H1 (cell line): ENCODE measurements at places on chromosomes 6 and 20. TPM values are rescaled to one million over a fixed set of nuclear protein-coding genes. Genes with fewer than 3 reads are reported as not detected.

DNA sequence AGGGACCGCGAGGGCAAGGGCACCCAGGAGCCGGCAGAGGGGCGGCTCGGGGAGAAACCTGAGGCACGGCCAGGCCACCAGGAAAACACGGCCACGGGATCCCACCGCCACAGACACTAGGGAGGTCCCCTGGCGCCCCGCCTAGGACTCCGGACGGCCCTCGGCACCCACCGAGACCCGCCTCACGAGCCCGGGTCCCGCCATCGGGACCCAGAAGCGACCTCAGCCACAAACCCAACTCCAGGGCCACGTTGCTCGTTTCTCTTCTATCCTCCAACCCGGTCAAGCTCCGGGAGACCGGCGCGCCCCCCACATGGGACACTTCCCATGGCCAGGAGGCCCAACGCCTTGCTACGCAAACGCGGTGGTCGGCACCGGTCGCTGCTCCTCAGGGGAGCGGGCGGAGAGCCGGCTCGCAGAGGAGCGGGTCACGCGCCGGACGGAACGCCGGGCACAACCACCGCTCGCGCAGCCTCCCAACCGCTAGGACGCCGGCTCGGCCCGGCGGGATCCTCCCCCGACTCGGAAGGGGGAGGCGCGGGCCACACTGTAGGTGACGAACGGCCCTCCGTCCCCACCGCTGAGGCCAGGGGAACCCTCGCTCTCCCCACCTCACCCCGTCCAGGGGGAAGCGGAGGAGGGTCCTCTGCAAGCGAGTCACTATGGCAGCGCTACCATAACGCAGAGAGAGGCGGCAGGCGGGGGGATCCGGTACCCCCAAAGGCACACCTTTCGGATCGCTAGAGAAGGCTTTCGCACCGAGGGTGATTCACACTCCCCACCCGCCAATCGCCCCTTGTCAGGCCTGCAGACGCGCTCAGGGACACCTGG is 1514.1 kb upstream of the DEFB115 start:
- H3K27me3 ChIP-seq = no peaks in the 10 kb centered on the region
- H3K4me3 ChIP-seq = no peak overlapping the region
- no peaks in the 10 kb centered on the region for H3K4me1 ChIP-seq
- no peak overlapping the region for H3K27ac ChIP-seq
- H3K36me3 ChIP-seq = no peaks in the 10 kb centered on the region

RUNX2 gene
- 1.1 and 1.2 TPM in 2 replicates for total RNA-seq

DNA sequence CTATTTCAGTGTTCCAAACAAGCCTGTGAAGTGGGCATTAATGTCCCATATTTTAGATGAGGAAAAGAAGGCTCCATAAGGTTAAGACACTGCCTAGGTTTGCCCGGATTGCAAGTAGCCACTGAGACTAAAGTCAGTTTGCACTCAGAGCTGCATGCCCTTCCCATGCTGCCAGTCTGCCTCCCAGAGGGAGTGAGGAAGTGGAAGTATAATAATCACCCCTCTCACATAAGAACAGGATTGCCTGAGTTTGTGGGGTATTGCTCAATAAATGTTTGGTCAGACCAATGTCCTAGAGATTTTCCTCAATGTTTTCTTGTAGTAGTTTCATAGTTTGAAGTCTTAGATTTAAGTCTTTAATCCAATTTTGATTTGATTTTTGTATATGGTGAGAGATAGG is 43.9 kb upstream of the CLIC5 start:
- no peaks in the 10 kb centered on the region for H3K4me1 ChIP-seq
- no peak overlapping the region for H3K4me3 ChIP-seq
- H3K36me3 ChIP-seq = no peaks in the 10 kb centered on the region
- no peak overlapping the region for H3K27ac ChIP-seq

GRCh38 chr6:159646733-159647132 is 46.3 kb downstream of the SOD2 start:
- no peak overlapping the region for H3K27ac ChIP-seq
- no peaks in the 10 kb centered on the region for H3K27me3 ChIP-seq
- no peaks in the 10 kb centered on the region for H3K36me3 ChIP-seq

- no peaks in the 10 kb centered on the region for H3K4me1 ChIP-seq
- no peaks in the 10 kb centered on the region for H3K27me3 ChIP-seq
- H3K4me3 ChIP-seq = peak overlapping the region; percentile 50
Observed at GRCh38 chr6:28941684-28942448, 18.1 kb upstream of the TRIM27 start.

SLC44A4 gene
- total RNA-seq = 2.5 and 4.8 TPM in 2 replicates

DNA sequence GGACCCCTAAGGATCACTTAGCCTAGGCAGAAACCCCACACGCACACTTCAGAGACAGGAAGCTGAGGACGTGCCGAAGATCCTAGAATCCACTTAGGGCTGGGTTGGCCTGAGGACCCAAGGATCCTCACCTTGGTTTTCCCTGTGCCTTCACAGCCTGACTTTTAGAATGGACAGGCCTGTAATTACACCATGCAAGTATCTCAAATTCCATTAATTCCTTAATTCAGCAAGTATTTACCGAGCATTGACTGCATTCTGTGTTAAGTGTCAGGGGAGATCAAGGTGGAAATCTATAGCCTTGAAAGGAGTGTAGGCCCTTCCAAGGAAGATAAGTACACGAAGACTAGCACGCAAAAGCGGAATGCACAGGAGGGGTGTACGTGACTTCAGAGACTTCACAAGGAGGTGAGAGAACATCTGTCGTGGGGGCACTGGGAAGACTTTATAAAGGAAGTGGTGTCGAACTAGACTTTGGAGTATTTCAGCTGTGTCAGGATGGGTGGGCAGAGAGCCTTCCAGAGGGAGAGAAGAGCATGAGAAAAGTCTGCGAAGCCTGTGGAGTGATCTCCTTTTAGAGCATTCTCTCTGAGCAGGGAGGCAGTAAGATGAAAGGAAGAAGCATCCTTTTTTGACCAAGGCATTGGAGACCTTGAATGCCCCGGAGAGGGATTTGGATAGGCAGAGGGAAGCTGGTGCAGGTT is 4.0 kb downstream of the DSP start:
- no peaks in the 10 kb centered on the region for H3K36me3 ChIP-seq
- no peak overlapping the region for H3K27ac ChIP-seq
- no peak for DNase-seq

GRCh38 chr20:25498280-25498606 is 87.1 kb downstream of the NINL start:
- H3K4me1 ChIP-seq = no peaks in the 10 kb centered on the region
- H3K27me3 ChIP-seq = no peaks in the 10 kb centered on the region
- H3K36me3 ChIP-seq = peaks cover 2% of the 10 kb centered on the region; the same call in 1 of the 2 replicates
- H3K27ac ChIP-seq = no peak overlapping the region
- H3K4me3 ChIP-seq = no peak overlapping the region

DNA sequence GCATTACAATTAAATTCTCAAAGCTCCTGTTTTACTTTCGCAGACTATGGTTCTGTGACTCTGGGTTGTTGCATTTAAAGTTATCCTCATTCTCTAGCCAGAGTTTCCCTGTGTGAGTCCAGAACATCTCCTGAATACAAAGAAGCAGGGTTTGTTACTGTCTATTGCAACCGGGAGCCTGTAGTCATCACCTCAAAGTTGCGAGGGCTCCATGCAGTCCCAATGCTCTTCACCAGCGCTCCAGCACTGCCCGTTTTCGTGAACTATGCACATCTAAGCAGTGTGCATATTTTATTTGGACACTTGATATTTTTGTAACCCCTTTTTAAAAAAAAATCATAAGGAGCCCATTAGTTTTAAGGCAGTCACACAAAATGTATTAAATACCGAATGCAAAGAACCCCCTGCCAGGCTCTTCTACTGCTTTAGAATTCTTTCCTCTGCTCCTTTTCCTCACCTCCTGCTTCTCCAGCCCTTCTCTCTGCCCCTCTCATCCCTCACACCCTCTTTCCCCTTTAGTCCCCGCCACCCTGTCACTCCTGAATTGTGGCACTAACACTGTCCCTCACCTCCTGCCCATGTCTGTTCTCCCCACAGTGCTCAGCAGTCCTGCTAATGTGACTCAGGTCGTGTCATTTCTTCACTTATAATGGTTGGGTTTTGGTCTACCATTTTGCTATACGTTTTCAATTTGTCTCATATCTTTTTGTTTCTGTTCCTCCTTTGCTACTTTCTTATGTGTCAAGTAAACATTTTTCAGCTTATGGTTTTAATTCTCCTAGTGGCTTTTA is 1.1 kb upstream of the HLA-C start:
- peaks cover 3% of the 10 kb centered on the region; the same call in 1 of the 2 replicates for H3K4me1 ChIP-seq
- no peaks in the 10 kb centered on the region; the same call in 1 of the 2 replicates for H3K27me3 ChIP-seq
- DNase-seq = no peak

GRCh38 chr6:93701526-93701925 is 282.2 kb upstream of the EPHA7 start:
- no peak overlapping the region for H3K4me3 ChIP-seq
- H3K4me1 ChIP-seq = no peaks in the 10 kb centered on the region
- no peak overlapping the region for H3K27ac ChIP-seq
- no peaks in the 10 kb centered on the region for H3K27me3 ChIP-seq
- H3K36me3 ChIP-seq = no peaks in the 10 kb centered on the region

GRCh38 chr6:132843316-132844035 is 29.1 kb downstream of the RPS12 start:
- H3K27me3 ChIP-seq = no peaks in the 10 kb centered on the region
- H3K4me1 ChIP-seq = no peaks in the 10 kb centered on the region; the same call in 1 of the 2 replicates
- no peaks in the 10 kb centered on the region for H3K36me3 ChIP-seq
- no peak overlapping the region for H3K27ac ChIP-seq
- DNase-seq = no peak

- H3K36me3 ChIP-seq = no peaks in the 10 kb centered on the region; the same call in 1 of the 2 replicates
- no peaks in the 10 kb centered on the region for H3K27me3 ChIP-seq
- DNase-seq = no peak
- H3K4me3 ChIP-seq = no peak overlapping the region
Observed at GRCh38 chr6:13229205-13230085, 98.9 kb downstream of the TBC1D7 start.

ABHD16B gene
- not detected in 2 replicates for total RNA-seq
